ENCODE measurements at places on chromosomes 12 and 14.
A peak's percentile ranks its signal among the peaks of the same experiment; 100 is the strongest.

- DNase-seq, result no peak
Observed at GRCh38 chr12:124704619-124705018, 137.2 kb upstream of the NCOR2 start.

DNA sequence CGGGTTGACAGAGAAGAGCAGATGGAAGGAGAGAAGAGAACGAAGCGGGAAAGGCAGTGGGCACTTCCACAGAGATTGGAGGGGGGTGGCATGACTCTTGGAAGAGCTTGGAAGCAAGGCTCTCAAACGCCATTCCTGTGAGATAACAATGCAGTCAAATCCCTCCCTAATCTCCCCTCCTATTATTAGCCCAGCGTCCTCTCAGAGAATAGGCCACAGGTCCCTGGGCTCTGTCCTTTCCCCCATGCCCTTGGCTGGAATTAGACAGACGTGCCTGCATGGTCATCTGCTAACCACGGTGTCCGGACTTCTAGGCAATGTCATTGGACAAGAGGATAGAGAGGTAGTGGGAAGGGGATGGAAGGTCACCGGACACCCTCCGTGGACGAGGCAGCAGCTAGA lies 8.0 kb upstream of the MYH7 start:
- DNase-seq, result peak; percentile 98

- DNase-seq, result peak; percentile 42
Observed at GRCh38 chr12:113407931-113408600, 4.4 kb upstream of the SDS start.

DNA sequence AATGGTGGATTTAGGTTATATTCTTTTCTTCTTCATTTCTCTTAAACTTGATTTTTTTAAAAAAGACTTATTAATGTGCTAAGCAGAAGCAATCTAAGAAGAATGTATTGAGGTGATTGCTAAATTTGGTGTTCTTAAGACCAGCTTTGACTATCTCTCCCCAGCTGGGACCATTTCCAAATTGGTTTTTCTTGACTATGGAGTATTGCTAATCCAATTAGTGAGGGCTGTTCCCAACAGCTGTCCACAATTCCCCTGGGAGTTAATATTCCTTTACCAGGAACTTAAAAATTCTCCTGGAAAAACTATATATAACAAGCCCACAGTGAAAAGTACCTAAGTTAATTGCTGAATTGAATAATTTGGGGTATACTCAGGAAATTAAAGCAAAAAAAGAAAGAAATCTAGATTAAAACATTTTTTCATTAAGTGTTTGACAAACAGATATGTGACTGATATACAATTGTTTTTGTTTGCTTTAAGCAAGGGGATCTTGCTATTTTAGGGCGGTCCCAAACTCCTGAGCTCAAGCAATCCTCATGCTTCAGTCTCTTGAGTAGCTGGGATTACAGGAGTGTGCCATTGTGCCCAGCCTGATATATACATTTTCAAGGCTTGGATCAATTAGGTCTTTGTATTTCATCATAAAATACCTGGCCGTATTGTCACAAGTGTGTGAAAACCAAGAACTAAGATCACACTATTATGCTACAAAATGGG lies 105.0 kb downstream of the FAR2 start:
- DNase-seq, result no peak

DNA sequence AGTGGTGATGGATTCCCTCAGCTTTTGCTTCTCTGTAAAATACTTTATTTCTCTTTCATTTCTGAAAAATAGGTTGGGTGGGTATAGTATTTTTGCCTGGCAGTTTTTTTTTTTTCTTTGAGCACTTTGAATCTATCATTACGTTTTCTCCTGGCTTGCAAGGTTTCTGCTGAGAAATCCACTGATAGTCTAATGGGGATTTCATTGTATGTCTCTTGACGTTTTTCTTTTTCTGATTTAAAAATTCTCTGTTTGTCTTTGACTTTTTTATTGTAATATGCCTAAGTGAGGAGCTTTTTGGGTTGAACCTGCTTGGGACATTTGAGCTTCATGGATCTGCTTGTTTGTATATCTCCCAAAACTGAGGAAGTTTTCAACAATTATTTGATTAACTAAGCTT lies 606.0 kb downstream of the KCNH5 start:
- DNase-seq, result no peak

DNA sequence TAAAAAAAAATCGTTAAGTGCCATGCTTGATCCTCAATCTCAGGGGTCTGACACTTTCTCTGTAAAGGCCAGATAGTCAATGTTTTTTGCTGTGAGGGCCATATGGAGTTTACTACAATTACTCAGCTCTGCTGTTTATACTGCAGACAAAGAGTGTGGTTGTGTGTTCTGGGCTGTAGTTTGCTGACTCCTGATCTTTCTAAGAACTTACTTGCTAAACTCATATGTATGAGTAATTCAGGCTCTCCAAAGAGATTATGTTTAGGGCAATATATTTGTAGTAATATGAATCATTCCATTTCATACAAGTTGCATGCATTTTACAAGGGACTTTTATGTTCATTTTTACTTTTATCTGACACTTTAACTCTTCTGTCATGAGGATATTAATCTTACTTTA lies 188.2 kb downstream of the TMTC2 start:
- no peak for DNase-seq

DNA sequence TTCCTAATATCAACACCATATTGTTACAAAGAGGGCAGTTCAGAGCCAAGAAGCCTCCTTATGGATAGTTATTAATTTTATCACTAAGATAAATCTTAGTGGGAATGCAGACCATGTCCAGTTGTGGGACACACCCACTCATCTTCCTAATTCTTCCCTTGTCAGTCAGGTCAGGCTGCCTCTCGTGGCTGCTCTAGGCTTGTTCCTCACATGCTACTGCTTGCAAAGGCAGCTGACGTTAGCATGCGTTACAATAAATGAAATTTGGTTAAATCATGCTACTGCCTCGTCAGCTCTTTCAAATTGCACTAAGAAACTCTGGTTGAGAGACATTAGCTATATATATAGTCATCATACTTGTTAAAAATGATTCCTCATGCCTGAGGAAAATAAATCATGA lies 108.4 kb downstream of the CAND1 start:
- no peak for DNase-seq

- no peak for DNase-seq
Observed at GRCh38 chr14:100698666-100699448, 27.8 kb upstream of the DLK1 start.

DNA sequence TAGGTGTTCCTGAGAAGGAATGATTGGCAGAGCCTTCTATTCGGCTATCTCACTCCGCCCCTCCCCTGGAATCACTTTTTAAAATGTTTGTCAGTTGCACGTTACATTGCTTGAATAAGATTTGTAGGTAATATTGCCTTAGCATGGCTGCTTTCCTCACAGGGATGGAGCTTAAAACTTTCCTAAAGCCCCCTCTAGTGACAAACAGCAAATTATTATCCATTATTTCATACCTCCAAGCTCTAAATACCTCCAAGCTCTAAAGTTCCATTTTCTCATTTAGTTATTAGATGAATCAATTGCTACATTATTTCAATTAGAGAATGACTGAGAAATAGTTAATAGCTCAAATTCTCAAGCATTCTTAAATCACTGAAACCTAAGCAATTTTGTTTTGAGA lies 5.1 kb upstream of the SPATA7 start:
- peak; percentile 16 for DNase-seq

DNA sequence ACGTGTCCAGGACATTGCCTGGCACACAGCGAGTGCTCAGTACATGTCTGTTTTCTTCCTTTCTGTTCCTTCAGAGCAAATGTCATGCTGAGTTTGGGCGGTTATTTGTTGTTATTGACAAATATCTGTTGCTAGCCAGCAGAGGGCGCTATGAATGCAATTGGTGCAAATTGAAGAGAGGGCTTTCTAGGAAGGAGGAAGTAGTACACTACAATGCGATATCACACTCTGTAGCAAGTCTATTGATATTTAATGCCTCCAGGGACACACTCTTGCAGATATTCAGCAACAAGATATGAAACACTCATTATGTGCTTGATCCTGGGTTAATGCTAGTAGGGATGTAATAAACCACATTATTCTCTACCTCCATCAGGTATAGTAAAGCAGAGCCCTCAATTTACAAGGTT lies 267.3 kb upstream of the SRRM4 start:
- DNase-seq, result no peak

- peak; percentile 86 for DNase-seq
Observed at GRCh38 chr12:120102189-120103043, 14.1 kb downstream of the RAB35 start.

DNA sequence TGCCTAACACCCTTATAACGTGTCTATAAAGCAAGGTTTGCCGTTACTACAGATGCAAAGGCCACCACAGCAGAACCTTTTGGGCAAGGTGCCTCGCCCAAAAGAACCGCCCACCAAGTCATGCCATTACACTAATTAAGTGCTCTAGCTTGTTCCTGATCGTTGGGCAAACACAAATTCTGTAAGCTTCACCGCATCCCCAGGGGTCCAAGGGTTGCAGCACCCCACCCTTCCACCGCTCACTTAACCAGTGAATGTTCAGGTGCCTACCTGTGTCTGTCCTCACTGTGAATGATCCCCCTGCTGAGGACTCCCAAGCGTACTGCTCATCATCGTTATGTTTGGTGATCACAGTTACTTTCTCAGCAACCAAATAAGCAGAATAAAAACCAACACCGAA lies 1.4 kb downstream of the HSP90AA1 start:
- no peak for DNase-seq

GRCh38 chr14:24331731-24332267 lies 3.1 kb downstream of the ADCY4 start:
- DNase-seq, result no peak

GRCh38 chr12:63362791-63363190 lies 211.8 kb upstream of the AVPR1A start:
- DNase-seq, result no peak

- DNase-seq, result no peak
Observed at GRCh38 chr12:132513458-132514135, 23.6 kb downstream of the FBRSL1 start.

DNA sequence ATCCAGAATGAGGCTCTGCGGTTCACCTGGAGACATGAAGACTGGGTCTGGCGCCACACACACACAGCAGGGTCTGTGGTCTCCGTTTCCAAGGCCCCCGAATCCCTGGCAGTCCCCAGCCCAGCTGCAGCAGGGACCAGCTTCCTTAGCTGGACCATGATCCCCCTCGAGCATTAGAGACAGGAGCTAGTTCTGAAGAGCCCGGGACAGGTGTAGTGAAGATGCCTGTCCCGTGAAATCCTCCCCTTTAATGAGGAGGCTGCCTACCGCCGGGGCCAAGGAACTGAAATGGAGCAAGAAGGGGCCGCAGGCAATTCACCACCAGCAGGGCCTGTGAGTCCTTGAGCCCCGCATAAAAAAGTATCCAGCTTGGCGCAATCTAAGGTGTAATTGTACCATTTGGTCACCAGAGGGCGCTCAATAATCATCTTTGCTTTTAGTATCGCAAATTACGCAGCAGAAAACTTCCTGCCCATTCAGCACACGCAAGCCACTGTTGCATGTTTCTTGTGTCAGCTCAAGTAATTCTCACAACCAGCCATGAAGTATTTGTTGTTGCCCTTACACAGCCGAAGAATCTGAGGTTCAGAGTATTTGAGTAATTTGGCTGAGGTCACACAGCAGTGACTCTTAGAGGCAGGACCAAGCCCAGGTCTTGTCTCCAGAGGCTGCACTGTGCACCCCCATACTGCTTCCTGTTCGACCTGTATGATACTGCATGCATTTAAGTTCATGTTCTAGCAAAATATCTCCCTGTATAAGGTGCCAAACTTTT lies 54.3 kb upstream of the PPP2R5C start:
- peak; percentile 87 for DNase-seq

DNA sequence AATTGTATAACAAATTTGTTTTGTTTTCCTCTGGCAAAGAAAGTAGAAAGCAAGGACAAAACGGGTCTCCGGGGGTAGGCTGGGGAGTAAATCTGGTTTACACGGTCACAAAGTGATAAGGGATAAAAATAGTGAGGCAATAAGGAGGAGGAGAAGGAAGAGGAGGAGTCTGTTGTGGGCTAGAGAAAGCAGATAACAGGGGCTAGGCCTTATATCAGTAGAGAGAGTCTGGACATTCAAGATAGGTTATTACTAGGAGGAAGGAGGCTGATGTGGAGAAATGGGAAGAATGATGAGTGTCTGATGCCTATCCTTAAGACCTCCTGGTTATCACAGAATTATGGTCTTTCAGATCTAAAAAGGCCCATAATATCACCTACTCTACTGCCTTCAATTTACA lies 83.2 kb upstream of the SSTR1 start:
- no peak for DNase-seq

GRCh38 chr12:125988545-125988944 lies 923.3 kb downstream of the AACS start:
- DNase-seq, result no peak

DNA sequence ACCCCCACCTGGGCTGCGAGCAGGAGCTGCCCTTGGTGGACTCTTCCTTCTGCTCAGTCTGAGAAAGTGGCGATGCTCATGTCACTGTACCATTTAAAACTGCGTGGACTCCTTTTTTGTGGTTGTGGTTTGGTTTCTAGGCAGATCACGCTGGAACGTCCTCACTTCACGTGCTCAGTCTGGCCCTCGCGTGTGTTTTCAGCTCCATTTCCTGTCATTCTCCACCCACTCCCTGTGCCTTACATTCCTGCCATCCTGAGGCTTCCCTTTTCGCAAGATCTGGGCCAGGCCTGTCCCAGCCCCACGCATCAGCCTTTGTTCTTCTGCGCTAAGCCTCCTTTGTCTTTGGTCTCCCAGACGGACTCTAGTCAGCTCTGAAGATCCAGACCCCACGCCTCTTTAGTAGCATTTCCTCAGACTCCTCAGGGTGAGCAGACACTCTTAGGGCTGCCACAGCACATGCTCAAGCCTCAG lies 105.4 kb downstream of the FBXL14 start:
- no peak for DNase-seq

DNA sequence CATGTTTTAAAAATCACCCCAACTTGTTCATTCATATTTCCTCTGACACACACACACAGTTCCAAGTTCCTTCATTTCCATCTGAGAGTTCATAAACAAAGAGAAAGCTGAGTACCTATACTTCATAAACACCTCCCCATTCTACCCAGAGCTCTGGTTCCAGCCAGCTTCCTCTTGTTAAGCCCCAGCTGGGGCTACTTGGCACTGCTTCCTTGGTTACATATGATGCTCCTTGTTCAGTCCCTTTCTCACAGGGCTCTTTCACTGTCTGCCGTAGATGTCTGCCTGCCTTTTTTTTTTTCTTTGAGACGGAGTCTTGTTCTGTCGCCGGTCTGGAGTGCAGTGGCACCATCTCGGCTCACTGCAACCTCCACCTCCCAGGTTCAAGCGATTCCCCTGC lies 77.5 kb downstream of the COX16 start:
- peak; percentile 4 for DNase-seq

DNA sequence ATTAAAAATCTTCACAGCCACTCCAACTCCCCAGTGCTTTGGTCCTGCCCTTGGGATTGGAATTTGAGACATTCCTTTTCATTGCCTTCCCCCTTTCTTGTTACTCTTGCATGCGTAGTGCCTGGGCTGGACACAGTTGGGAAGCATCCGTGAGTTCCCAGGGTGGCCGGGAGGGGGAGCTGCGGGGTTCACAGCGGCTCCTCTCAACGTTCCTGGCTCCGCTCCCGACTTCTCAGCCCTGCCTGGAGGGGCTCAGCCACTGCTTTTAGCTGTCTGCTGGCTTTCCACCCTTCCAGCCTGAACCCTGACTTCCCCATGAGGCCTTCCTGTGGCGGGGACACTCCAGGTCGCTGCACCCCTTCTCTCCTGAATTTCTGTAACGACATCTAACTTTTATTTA lies 3.2 kb downstream of the TEX52 start:
- DNase-seq, result peak; percentile 71

GRCh38 chr14:103527408-103528145 lies 1.4 kb upstream of the TRMT61A start:
- peak; percentile 65 for DNase-seq

GRCh38 chr14:87935886-87936285 lies 57.1 kb downstream of the GALC start:
- DNase-seq, result no peak
